ENCODE measurements at places on chromosomes 12 and 14.

DNA sequence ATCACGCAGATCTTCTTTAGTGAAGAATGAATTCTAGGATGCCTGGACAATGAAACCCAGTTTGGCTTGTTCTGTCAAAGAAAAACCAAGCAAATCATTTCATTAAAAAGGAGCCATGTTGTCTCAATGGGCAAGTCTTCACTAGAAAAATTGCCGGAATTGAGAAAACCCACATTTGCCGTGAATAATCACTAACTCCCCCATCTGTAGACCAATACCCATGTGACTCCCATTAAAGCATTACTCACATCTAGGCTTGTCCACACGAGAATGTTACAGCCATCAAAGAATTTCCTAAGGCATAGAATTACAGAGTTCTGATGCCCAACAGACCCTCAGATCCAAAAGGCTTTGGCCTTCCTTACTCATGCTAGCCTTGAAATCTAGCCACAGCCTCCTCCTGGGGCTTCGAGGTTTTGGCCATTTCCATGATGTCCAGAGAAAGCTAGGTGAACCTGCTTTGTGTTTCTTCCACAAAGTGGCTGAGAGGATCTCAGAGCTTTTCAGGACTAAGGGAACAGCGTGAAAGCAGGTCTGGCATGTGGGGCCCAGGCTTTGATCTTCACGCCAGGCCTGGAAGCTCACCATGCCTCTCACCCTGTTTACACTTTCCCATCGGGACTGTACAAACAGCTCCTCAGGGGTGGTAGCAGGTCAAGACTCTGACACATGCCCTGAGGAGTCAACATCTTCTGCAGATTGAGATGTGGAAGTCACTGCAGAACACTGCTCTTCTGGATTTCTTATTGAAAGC is 12.1 kb downstream of the SLC7A8 start:
- peak; percentile 47 for DNase-seq

DNA sequence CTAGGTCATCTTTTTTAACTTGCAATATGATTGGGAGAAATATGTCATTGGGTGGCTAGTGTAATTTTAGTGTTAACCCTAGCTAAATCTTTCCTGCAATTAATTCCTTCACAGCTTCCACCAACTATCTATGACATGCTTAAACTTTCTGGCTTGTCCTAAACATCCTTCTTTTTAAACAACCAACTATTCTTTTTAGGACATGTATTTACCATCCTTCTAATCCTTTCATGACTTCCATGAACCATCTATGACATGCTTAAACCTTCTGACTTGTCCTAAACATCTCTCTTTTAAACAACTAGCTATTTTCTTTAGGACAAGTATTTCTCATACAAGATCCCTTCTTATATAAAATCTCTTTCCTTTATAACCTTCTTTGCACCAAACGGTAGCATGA is 179.6 kb upstream of the PDZRN4 start:
- no peak for DNase-seq

DNA sequence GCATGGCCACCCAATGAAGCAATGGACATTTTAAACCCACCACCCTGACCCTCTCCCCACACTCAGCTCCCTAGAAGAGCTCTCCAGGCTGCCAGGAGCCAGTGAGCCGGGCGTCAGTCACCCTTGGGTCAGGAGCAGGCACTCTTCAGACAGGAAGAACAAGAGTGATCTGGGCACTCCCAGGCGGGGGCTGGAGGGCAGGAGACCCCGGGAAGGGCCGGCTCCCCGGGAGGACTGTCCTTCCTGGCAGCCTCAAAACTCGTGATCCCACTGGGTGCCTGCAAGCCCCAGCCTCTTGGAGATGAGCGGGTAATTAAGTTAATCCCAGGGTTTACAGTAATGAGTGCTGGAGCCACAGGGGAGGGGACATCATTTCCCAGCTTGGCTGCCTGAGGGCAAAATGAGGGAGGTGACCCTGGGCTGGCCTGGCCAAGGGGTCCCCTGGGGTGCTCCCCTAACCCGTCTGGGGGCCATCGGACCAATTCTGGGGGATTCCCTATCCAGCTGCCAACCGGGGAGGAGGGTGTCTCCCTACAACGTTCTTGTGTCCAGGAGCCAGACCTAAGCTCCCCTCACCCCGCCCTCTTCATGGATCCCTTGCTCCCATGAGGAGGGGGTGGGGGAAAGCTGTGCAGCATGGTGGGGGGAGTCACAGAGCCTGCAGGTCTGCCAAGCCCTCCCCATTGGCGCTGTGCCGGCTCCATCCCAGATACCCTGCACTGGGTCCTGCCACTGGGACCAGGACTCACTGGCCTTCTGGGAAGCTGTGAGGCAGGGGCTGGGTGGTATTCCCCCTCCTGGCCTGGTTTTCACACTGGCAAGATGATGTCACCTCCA is 59.2 kb downstream of the CCNK start:
- DNase-seq = no peak

- no peak for DNase-seq
Observed at GRCh38 chr12:101619858-101620761, 25.3 kb downstream of the MYBPC1 start.

DNA sequence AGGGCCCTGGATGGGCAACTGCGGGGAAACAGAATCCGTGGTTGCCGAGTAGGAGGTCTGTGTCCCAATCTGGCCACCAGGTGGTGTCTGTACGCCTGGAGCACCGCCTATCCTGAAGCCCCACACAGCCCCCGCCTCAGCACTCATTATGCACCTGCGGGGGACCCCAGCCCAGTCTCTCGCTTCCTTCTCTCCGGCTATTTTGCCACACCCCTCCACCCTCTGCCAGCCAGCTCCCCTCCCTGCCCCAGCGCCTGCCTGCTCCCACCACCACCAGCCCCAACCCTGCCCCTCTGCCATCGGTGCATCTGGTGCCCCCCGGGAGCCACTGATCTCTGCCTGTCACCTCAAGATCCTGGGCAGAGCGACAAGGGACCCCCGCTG is 2.2 kb upstream of the NXPH4 start:
- peak; percentile 39 for DNase-seq

DNA sequence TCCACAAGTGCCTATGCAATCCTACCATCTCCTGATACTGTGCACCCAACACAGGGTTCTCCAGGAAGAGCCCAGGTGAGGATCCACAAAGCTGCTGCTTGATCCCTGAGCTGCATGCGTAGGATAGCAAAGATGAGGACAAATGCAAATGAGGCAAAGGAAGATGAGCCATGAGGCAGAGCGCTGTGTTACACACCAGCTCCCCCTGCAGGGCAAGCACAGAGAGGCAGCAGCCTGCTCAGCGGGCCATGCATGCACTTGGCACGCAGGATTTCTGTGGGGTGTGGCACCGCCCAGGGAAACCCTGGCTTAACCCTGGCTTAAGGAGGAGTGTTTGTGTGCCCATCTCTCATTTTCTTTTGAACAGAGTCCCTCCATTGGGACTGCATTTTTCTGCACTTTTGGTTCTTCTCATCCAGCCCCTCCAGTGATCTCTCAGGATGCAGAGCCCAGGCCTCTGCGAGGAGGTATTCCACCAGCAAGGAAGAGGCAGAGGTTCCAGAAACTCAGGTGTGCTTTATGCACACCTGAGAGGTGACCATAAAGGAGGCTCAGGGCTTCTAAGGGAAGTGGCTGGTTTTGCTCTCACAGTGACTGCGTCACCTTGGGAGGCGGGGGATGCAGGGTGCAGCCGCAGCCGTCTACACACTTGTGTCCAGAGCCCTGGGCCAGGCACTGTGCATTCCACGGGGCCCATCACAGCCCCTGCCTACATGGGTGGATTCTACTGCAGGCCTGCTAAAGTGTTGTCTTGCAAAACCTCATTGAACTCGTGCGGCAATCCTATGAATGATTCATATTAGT is 973.3 kb upstream of the TMEM132C start:
- peak; percentile 54 for DNase-seq

DNA sequence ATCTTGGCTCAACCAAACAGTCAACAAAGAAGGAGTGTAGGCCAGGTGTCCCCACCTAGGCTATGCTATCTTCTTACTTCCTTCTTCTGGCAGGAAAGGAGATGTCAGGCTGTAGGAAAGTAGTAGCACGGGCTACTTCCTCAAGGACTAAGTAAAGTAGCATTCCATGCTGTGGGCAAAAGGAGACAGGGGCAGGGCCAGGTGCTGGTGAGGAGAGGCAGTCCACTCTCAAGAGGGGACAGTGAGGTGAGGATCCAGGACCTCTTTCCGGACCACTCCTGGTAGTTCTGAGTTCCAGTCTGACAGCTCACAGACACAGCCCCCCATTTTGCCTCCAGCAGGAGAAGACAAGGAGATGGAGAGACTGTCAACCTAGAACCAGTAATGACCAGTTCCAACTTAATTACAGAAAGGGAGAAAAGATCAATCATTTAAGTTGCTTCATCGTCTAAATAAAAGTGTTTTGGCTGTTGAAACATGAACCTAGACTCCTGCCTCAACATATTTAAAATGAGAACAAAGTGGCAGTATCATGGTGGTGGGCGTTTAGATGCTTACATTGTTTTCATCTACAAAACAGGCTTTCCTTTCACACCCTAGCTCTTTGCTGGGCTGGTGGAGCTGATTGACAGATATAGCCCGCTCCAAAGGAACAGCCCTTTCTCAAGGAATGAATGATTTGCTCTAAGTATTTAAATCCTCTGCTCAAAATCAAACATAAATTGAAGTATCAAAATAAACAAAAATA is 5.1 kb upstream of the SSTR1 start:
- DNase-seq = no peak

- peak; percentile 67 for DNase-seq
Observed at GRCh38 chr12:98939350-98939749, 294.3 kb downstream of the APAF1 start.

DNA sequence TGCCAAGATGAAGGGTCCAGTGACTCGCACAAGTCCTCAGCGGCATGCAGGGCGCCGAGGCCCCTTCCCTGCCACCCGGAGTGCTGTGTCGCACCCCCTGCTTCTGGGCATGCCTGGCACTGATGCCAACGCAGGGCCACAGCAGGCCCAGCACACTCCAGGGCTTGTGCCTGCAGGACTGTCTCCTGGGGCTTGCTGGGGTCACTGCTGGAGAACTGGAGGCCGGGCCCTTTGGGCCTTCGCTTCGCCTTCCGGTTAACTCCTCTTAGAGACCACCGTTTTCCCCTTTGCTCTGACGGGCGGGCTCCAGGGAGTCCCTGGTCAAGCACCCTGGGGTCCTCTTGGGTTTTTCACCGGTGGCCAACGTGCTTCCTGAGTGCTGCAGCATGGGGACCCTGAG is 79.6 kb downstream of the WDR20 start:
- no peak for DNase-seq
